Mammary epithelial cell (primary cell): ENCODE measurements at places on chromosomes 13 and 19.

- no peak for DNase-seq
These were observed 62.5 kb downstream of the C13orf42 start for GRCh38 chr13:51048616-51049015.

DNA sequence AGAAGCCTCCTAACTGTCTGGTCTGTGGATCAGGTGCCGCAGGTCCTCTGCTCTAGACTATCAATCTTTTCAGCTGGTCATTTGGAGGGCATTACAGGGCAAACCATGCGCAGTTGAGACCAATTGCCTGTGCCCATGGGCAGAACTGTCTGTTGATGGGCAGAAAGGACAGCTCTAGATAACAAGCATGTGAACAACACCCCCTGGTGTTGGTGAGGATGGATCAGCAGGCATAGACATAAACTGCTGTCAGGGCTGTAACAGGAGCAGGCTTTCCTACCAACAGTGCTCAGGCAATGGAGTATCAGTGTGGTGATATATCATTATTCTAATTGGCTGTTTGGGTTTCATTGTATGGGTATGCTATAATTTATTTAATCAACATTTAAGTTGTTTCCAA, 104.7 kb upstream of the KL start:
- DNase-seq, result peak; percentile 51

- DNase-seq, result no peak
These were observed 691 bp downstream of the KIR2DL4 start for GRCh38 chr19:54804101-54804500.

GRCh38 chr13:74090397-74090796, 43.8 kb downstream of the KLF12 start:
- DNase-seq, result peak; percentile 4

DNA sequence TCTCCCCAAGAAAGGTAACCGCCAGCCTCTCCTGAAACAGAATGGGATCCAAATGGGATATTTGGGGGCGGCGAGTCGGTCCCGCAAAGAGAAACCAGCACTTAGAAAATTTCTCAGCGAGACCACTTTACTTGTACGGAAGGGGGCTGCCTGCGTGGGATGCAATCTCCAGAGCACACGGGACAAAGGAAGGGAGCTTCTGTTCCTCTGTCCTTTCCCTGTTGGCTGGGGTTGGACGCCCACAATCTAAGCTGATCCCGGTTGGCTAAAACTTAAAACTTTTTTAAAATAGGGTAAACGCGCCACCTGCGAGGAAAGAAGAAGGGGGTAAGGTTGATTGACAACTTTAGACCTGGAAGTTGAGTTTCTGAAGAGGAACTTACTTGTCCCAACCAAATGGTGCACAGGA, 826 bp upstream of the BSG start:
- no peak for DNase-seq

GRCh38 chr19:9597027-9597426, 12.7 kb upstream of the ZNF121 start:
- peak; percentile 96 for DNase-seq
